ENCODE measurements at places on chromosomes 12 and 14.

- DNase-seq = no peak
Measured at GRCh38 chr12:127044836-127045235, 1222.1 kb upstream of the TMEM132C start.

GRCh38 chr12:107355004-107355565 lies 261.7 kb upstream of the CRY1 start:
- no peak for DNase-seq

- DNase-seq = no peak
Measured at GRCh38 chr14:52352569-52352968, 38.5 kb downstream of the PTGER2 start.

DNA sequence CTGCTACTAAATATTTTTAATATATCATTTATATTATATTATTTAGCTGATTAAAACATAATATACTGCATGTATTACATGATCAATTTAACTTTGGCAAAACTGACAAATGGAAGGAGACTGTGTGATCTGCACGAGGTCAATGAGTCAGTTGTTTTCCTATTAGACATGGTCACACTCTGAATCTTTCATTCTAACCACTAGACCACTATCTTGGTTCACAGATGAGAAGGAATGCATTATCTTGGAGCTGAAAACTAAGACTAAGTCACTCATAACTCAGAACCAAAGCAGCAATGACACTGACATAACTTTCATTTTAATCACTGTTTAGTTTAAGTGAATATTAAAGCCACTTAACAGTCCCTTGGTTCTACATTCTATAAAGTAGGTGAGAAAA lies 37.4 kb downstream of the GNPTAB start:
- DNase-seq = no peak

- no peak for DNase-seq
Measured at GRCh38 chr14:59103396-59103795, 85.1 kb upstream of the DAAM1 start.

DNA sequence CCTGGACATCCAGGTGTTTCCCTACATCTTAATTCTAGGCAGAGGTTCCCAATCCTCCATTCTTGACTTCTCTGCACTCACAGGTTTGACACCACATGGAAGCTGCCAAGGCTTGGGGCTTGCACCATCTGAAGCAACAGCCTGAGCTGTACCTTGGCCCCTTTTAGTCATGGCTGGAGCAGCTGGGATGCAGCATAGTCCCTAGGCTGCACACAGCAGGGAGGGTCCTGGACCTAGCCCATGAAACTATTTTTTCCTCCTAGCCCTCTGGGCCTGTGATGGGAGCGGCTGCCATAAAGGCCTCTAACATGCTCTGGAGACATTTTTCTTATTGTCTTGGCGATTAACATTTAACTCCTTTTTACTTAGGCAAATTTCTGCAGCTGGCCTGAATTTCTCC lies 417.2 kb upstream of the FLRT2 start:
- DNase-seq = no peak

- DNase-seq = no peak
Measured at GRCh38 chr12:6310771-6311610, 509 bp downstream of the PLEKHG6 start.

DNA sequence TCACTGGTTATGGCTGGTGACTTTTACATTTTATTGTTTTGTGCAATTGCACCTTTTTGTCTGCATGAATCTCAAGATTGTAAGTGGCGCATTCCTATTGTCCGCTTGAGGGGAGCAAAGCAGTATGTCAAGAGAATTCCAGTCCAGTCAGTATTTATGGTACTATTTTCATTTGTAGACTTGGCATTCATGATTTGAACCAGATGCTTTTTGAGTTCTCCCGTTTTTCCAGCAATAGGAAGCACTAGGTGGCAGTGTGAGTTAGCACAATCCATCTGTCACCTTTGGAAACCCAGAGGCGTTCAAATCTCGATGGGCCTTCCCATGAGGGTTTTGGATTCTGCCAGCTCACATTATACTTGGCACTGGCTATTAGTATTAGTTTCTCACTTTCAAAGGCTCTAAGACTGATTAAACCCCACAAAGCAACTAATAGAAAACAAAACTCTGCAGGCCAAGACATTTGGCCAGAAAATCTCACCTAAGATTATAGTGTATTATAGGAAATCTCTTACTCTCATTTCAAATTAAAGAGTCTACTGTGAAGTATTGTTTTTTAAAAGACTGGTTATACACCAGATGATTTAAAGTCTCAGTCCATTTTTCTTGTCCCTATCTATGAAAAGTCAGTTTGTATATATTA lies 2.2 kb downstream of the DACT1 start:
- no peak for DNase-seq

DNA sequence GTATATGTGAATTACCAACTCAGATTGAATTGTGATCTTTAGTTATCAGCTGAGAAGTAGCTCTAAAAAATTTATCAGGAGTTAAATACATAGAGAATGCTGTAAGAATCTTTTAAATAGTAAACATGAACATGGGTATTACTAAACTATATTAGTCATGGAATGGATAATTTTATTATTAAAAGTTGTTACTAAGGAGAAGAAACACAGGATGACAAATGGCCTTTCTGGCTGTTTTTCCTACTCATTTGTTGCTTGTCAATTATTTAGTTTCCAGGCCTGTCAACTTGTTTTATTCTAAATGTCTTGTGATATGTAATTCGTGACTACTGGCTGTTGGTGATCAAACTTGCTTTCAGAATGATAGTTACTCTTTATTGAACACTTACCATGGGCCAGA lies 58.7 kb downstream of the KTN1 start:
- no peak for DNase-seq

All from CD8-positive, alpha-beta T cell (primary cell).